ENCODE measurements at places on chromosomes 3 and 15. TPM values are rescaled to one million over a fixed set of nuclear protein-coding genes. Genes with fewer than 3 reads are reported as not detected.

DNA sequence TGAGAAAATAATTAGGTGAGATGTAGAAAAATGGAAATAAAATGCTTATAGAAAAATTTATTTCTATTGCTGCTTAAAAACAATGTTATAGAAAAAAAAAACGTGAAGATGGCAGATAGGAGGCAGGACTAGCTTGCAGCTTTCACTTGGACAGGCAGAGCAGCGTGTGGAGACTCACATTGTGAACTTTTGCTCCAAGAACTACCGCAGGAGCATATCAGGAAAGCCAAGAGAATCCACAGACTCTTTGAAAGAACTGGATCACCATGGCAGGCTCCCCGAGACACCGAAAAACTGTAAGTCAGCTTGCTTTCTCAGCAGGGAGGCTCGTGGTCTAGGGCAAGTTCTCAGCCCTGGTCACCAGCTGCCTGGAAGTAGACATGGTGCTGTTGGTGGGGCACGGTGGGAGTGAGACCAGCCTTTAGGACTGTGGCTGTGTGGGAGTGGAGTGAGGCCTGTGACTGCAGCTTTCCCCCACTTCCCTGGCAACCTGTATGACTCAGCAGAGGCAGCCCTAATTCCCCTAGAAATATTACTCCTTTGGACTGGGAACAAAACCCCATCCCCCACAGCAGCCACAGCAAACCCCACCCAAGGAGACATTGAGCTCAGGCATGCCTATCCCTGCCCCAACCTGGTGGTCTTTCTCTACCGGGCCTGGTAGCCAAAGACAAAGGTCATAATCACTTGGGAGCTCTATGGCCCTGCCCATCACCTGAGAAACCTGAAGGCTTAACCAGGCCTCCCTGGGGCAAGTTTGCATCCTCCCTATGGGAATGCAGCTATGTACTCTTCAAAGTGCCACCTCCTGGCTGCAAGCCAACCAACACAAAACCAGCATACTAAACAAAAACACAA is 22.8 kb downstream of the STRIT1 start:
- no peak for DNase-seq

GRCh38 chr3:160781402-160781801 is 25.4 kb downstream of the PPM1L start:
- DNase-seq: no peak

- no peak for DNase-seq
These were observed 135.1 kb downstream of the RBPMS2 start for GRCh38 chr15:64640146-64640871.

GRCh38 chr3:20160230-20160629 is 25.8 kb downstream of the SGO1 start:
- DNase-seq: no peak

AADACL2 gene
- polyA plus RNA-seq: not detected

FAM81A gene
- polyA plus RNA-seq: 4.1 TPM

TMC3 gene
- 0.14 TPM for polyA plus RNA-seq

IQCF5 gene
- not detected for polyA plus RNA-seq

SKOR1 gene
- polyA plus RNA-seq: 0.46 TPM

All from left lung (tissue), 14 donors.